ENCODE measurements at places on chromosomes 16 and 17. TPM values are rescaled to one million over a fixed set of nuclear protein-coding genes. Genes with fewer than 3 reads are reported as not detected.

Gene MFSD11
- 19.6 TPM for total RNA-seq

Gene JPT2
- total RNA-seq = 170 TPM

Gene PPP1R27
- total RNA-seq = 0.10 TPM

Gene SLC6A4
- total RNA-seq = not detected

Gene TBC1D3I
- 0.27 TPM for total RNA-seq

Gene EPX
- total RNA-seq = not detected

Gene SPHK1
- 64.7 TPM for total RNA-seq

Gene OGFOD1
- 106 TPM for total RNA-seq

Gene CCDC154
- 0.11 TPM for total RNA-seq

Gene DNAH2
- 0.01 TPM for total RNA-seq

Gene CDH8
- total RNA-seq = 0.60 TPM

Gene KRT40
- not detected for total RNA-seq

Gene MYH8
- total RNA-seq = not detected

Gene GRIN2C
- total RNA-seq = 0.23 TPM

Gene KRTAP9-2
- total RNA-seq = not detected

Gene HP
- 0.53 TPM for total RNA-seq

Gene FLYWCH2
- 47.2 TPM for total RNA-seq

Gene OR1E2
- total RNA-seq = not detected

Gene RNF112
- total RNA-seq = 0.28 TPM

Gene GLIS2
- 32.9 TPM for total RNA-seq

Gene PRSS22
- 1.2 TPM for total RNA-seq

Gene C16orf87
- 6.9 TPM for total RNA-seq

Gene GAST
- not detected for total RNA-seq

Gene NACA2
- total RNA-seq = not detected

Gene TEKT3
- total RNA-seq = not detected

Gene CCL17
- not detected for total RNA-seq

Gene KRT33A
- not detected for total RNA-seq

Gene ARHGAP44
- total RNA-seq = 2.7 TPM

Gene MYO18A
- total RNA-seq = 30.4 TPM

Gene CCDC200
- not detected for total RNA-seq

Gene SLC52A1
- 1.2 TPM for total RNA-seq

Gene TBC1D26
- total RNA-seq = not detected

Gene SLC22A31
- 1.3 TPM for total RNA-seq

Gene ZSCAN10
- 0.03 TPM for total RNA-seq

Gene KRT35
- total RNA-seq = not detected

Gene C16orf74
- 9.4 TPM for total RNA-seq

Gene SPOP
- 41.0 TPM for total RNA-seq

Gene MAPT
- 2.1 TPM for total RNA-seq

Gene NT5M
- 11.6 TPM for total RNA-seq

Gene RAB11FIP4
- total RNA-seq = 1.6 TPM

Gene KRTAP4-6
- not detected for total RNA-seq

Gene TEKT1
- not detected for total RNA-seq

Gene CHRNE
- total RNA-seq = 0.11 TPM

Gene SOST
- total RNA-seq = 0.07 TPM

Gene CA10
- not detected for total RNA-seq

Gene ATF7IP2
- total RNA-seq = 12.3 TPM
